ENCODE measurements at places on chromosomes 3 and 15. TPM values are rescaled to one million over a fixed set of nuclear protein-coding genes. Genes with fewer than 3 reads are reported as not detected.

Gene MAGEL2
- total RNA-seq, result not detected

Gene MAP1A
- total RNA-seq, result 3.5 TPM

Gene TMC3
- not detected for total RNA-seq

Gene RAB5A
- total RNA-seq, result 53.6 TPM

Gene CATSPER2
- 2.5 TPM for total RNA-seq

Data from activated T-helper 17 cell treated with anti-CD3 and anti-CD28 coated beads, Interleukin-2, amount 50 U/mL, for 72 hours (primary cell).